ENCODE measurements at places on chromosomes 4 and X. TPM values are rescaled to one million over a fixed set of nuclear protein-coding genes. Genes with fewer than 3 reads are reported as not detected.
A peak's percentile ranks its signal among the peaks of the same experiment; 100 is the strongest.

DNA sequence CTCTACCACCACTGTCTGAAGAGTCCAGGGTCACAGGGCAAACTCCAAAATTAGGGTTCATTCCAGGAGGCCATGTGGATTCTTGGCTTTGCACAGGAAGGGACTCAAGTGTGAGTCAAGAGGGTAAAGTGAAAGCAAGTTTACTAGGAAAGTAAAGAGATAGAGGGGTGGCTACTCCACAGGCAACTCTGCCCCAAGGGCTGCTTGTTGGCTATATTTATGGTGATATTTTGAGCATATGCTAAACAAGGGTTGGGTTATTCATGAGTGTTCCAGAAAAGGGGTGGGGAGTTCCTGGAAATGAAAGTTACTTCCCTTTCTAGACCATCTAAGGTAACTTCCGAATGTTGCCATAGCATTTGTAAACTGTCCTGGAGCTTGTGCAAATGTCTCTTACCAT, 1222.0 kb upstream of the TENM3 start:
- H3K36me3 ChIP-seq, result no peaks in the 10 kb centered on the region
- H3K4me1 ChIP-seq, result no peaks in the 10 kb centered on the region
- no peak overlapping the region for H3K4me3 ChIP-seq
- DNase-seq, result no peak
- no peak overlapping the region for H3K27ac ChIP-seq
- no peaks in the 10 kb centered on the region for H3K27me3 ChIP-seq

TCEAL6 gene
- total RNA-seq, result not detected

DNA sequence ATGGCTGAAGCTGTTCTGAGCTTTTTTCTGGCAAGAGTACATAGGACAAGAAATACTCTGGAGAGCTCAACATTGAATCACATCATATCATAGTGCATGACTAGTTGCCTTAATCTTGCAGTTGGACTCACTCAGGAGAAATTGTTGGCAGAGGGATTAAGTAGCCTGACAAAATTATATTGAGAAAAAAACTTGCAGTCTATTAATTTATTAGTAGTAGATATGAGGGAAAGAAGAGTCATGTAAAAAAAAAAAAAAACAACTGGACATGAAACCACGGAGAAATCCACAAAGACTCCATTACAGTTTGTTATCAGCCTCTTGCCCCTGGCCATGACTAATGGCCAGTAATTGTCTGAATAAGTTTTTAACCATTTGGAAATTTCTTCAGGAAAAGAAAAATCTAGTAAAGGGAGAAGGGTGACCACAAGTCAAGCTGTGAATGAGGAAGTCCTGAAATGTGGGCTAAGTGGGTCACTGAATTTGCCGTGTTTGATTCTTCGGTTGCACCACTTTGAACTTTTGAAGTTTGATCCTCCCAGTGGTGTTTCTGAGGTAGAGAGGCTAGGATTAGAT, 45.6 kb downstream of the FHL1 start:
- peaks cover 4% of the 10 kb centered on the region for H3K4me1 ChIP-seq
- H3K27ac ChIP-seq, result no peak overlapping the region
- no peaks in the 10 kb centered on the region for H3K27me3 ChIP-seq
- DNase-seq, result no peak

DNA sequence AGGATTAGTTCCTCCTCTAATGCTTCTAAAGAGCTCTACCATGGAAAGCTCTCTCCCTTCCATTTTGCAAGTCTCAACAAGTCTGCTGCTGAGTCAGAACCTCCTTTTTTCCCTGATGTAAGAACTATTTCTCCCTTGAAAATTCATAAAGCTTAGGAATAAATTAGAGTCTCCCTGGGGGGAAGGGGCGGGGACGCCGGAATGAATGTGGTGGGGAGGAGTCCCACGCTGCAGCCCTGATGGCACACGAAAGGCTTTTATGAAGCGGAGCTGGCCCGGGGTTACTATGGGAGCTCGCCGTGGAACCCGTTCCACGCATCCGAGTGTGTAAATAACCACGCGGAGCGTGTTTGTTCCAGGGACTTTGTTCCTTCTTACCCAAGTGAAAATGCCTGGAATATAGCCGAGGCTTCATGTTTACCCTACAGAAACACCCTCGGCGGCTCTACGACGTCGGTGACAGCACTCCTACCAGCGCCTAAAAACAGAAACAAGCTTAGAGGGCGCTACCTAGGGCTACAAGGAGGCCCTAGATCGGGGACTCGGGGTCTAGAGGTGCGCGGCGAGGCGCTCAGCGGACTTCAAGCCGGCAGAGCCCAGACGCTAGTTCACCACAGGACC, 923 bp upstream of the CPEB2 start:
- H3K4me1 ChIP-seq, result no peaks in the 10 kb centered on the region
- no peaks in the 10 kb centered on the region for H3K27me3 ChIP-seq
- H3K36me3 ChIP-seq, result no peaks in the 10 kb centered on the region
- H3K4me3 ChIP-seq, result peak overlapping the region; percentile 93

GPR82 gene
- total RNA-seq, result 0.63 TPM

GRCh38 chr4:25437926-25438325, 60.9 kb downstream of the ANAPC4 start:
- no peak overlapping the region for H3K4me3 ChIP-seq
- H3K4me1 ChIP-seq, result peaks cover 4% of the 10 kb centered on the region
- no peak for DNase-seq
- H3K36me3 ChIP-seq, result no peaks in the 10 kb centered on the region

LNX1 gene
- 4.8 TPM for total RNA-seq

GRCh38 chr4:87901422-87901992, 68.7 kb downstream of the MEPE start:
- no peak overlapping the region for H3K4me3 ChIP-seq
- H3K27ac ChIP-seq, result no peak overlapping the region
- DNase-seq, result no peak
- no peaks in the 10 kb centered on the region for H3K4me1 ChIP-seq
- no peaks in the 10 kb centered on the region for H3K36me3 ChIP-seq
- H3K27me3 ChIP-seq, result no peaks in the 10 kb centered on the region

DNA sequence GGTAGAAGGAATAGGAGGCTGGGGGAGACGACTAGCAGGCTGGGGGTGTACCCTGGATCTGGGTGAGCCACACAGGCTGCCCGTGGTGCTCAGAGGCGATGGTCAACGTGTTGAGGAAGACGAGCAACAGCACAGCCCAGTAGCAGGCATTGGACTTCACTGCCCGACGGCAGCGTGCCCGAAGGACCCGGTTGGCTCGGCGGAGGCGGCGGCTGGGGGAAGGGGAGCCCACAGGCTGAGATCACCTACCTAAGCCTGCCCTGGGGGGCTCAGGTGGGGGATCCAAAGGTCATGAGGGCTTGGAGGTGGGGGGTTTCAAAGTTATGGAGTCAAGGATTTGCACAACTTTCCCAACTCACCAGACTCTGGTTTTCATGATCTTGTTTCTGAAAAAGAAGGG, 7.3 kb downstream of the CACNA1F start:
- no peaks in the 10 kb centered on the region for H3K36me3 ChIP-seq
- no peaks in the 10 kb centered on the region for H3K27me3 ChIP-seq
- no peak overlapping the region for H3K27ac ChIP-seq

GRCh38 chr4:68399306-68399705, 48.0 kb upstream of the TMPRSS11E start:
- H3K4me1 ChIP-seq, result no peaks in the 10 kb centered on the region
- no peak for DNase-seq
- H3K36me3 ChIP-seq, result no peaks in the 10 kb centered on the region
- H3K27me3 ChIP-seq, result no peaks in the 10 kb centered on the region
- no peak overlapping the region for H3K27ac ChIP-seq

MYOZ2 gene
- total RNA-seq, result 0.30 TPM

DNA sequence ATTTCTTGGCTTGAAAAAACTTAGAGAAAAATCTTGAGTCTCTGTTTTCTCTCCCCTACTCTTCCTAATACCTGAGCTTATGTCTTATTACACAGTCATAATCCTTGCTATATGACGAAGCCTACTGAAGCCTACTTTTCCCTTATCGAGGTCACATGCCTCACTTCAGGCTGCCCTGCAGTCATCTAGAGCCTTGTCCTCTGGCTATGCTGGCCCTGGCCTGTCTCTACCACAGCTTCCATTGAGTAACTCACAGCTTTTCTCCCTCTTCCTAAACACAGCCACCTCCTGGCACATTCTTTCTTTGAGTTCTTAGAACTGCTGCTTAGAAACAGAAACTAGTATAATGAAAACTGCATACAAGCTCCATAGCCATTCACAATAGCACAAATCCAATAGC, 1698.3 kb downstream of the STIM2 start:
- no peaks in the 10 kb centered on the region for H3K36me3 ChIP-seq
- no peak overlapping the region for H3K27ac ChIP-seq
- no peaks in the 10 kb centered on the region for H3K4me1 ChIP-seq
- DNase-seq, result no peak

- H3K4me1 ChIP-seq, result no peaks in the 10 kb centered on the region
- no peak overlapping the region for H3K27ac ChIP-seq
- peak; percentile 9 for DNase-seq
- H3K27me3 ChIP-seq, result no peaks in the 10 kb centered on the region
Measured at GRCh38 chr4:3418029-3418762, 23.6 kb upstream of the HGFAC start.

DNA sequence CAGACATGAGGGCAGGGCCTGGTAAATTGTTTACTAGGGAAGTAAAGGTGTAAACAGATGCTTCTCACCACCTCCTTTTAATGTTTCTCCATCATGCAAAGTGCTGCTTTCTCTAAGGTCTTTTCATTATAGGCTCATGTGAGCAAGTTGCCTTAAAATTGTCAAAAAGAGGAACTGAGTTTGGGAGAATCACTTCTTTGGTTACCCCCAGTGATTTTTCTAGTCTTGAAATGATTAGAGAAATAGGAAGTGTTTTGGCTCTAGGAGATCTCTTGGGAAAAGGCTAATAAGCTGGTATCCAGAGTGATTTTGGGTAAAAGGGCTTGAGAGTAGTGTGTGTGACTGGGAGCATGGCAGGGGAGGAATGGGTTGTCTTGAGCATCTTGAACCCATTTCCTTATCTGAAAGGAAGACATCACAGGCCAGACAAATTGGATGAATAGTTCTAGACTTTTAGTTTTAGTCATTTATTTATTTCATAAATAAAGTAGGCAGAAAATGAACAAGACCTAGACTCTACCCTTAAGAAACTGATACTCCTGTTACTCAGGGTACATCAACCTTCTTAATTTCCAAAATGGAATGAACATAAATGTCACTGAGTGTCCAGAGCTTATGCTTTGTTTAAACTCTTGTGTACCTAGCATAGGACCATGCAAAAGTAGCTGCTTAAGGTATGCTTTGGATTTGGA, 14.2 kb downstream of the GRPR start:
- no peak overlapping the region for H3K4me3 ChIP-seq
- H3K36me3 ChIP-seq, result no peaks in the 10 kb centered on the region
- no peak overlapping the region for H3K27ac ChIP-seq
- no peaks in the 10 kb centered on the region for H3K27me3 ChIP-seq
- no peak for DNase-seq

DNA sequence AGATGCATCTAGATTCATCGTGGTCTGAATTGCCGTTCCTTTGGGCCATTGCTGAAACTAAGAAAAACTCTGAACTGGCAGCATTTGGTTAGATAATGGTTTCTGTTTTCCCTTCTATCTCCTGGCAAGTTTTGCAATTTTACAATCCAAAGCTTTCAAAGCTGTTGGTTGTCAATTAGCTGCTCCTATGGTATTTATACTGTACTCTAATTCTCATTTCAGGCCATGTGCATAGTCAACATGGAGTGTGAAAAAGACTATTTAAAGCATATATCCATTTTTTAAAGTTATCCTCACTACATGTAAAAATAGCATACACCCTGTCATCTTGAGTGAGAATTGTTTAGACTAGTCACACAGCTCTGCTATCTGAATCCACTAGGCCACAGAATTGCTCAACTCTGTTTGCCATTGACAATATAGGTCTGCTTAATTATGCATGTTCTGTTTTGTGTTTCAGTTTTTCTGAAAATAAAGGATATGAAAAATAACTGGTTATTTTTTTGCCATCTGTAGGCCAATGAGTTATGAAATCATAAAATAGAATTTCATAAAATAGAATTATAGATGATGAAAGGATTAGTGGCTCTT, 27.7 kb upstream of the TEC start:
- no peaks in the 10 kb centered on the region for H3K36me3 ChIP-seq
- DNase-seq, result no peak
- H3K27ac ChIP-seq, result no peak overlapping the region
- no peaks in the 10 kb centered on the region for H3K27me3 ChIP-seq
- no peaks in the 10 kb centered on the region for H3K4me1 ChIP-seq

RTL3 gene
- 0.21 TPM for total RNA-seq

GRCh38 chrX:40660381-40660780, 13.0 kb upstream of the CXorf38 start:
- no peaks in the 10 kb centered on the region for H3K36me3 ChIP-seq
- DNase-seq, result no peak
- no peak overlapping the region for H3K27ac ChIP-seq
- H3K4me1 ChIP-seq, result no peaks in the 10 kb centered on the region
- no peak overlapping the region for H3K4me3 ChIP-seq

DNA sequence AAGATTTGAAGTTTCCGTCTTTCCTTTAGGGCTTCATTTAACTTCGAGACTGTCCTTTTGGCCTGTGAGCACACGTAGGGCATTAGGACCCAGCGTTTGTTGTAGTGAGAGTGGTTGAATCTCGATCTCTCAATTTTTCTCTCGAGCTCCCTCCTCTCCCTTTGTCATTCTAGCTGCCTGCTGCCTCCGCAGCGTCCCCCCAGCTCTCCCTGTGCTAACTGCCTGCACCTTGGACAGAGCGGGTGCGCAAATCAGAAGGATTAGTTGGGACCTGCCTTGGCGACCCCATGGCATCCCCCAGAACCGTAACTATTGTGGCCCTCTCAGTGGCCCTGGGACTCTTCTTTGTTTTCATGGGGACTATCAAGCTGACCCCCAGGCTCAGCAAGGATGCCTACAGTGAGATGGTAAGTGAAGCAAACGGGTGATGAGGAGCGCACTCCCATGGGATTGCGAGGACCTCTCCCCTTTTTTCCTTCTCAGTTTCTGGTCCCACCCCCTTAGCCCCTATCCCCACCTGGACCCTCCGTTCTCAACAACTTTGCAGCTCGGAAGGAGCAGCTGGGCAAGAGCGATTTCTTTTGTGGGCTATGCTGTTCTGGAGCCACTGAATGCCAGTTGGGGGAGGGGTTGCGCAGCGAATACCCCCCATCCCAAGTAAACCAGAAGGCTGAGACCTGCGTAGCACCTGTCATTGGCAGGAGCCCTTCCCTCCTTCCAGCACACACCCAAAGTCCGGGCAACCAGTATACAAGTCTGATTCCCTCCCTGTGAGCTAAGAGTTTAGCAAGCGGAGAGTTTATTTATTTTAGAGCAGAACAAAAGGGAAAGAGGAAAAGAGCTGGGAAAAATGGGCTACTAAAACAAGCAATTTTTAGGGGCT, at the start of gene TMEM35A:
TMEM35A (plus strand) TSS at position 164 of the 883 bp plus-strand sequence; CDS start at position 288, 124 bp downstream.
- DNase-seq, result no peak
- no peak within 1 kb of the TSS for H3K4me3 ChIP-seq
- peaks cover 17% of the 10 kb centered on the region for H3K27me3 ChIP-seq
- peaks cover 9% of the 10 kb centered on the region for H3K4me1 ChIP-seq

- H3K36me3 ChIP-seq, result no peaks in the 10 kb centered on the region
- H3K27ac ChIP-seq, result peak overlapping the region; percentile 88
- DNase-seq, result no peak
- peak overlapping the region; percentile 73 for H3K4me3 ChIP-seq
- no peaks in the 10 kb centered on the region for H3K4me1 ChIP-seq
- H3K27me3 ChIP-seq, result no peaks in the 10 kb centered on the region
Measured at GRCh38 chrX:153723351-153724251, 586 bp downstream of the BCAP31 start.

HSFX4 gene
- total RNA-seq, result not detected

TENT5D gene
- not detected for total RNA-seq

SSX4B gene
- not detected for total RNA-seq

GRCh38 chr4:169266081-169266480, 4.7 kb downstream of the SH3RF1 start:
- no peak overlapping the region for H3K27ac ChIP-seq
- no peaks in the 10 kb centered on the region for H3K4me1 ChIP-seq
- H3K4me3 ChIP-seq, result no peak overlapping the region
- DNase-seq, result no peak

- no peaks in the 10 kb centered on the region for H3K27me3 ChIP-seq
- peak; percentile 24 for DNase-seq
- H3K27ac ChIP-seq, result no peak overlapping the region
- H3K4me1 ChIP-seq, result no peaks in the 10 kb centered on the region
- H3K4me3 ChIP-seq, result no peak overlapping the region
Measured at GRCh38 chrX:136028383-136028984, 43.2 kb downstream of the SLC9A6 start.
